ENCODE measurements at places on chromosomes 3 and 15.

DNA sequence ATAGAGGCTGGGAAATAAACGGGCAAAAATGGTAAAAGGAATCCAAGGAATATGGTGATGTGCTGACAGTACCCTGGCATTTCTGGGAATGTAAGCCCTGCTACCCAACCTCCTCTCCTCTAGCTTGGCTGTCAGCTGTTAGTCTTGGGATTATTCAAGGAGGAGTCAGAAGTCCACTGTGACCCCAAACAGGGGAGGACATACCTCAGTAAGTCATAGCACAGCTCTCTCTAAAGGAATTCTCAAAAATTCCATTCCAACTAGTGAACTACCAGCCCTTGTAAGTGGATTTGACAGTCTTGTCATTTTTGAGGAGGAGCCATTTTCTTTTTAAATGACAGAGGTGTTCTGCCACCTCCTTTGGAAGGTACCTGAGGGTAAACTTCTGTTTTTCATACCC lies 207.5 kb downstream of the PDCD6IP start:
- no peak for DNase-seq

DNA sequence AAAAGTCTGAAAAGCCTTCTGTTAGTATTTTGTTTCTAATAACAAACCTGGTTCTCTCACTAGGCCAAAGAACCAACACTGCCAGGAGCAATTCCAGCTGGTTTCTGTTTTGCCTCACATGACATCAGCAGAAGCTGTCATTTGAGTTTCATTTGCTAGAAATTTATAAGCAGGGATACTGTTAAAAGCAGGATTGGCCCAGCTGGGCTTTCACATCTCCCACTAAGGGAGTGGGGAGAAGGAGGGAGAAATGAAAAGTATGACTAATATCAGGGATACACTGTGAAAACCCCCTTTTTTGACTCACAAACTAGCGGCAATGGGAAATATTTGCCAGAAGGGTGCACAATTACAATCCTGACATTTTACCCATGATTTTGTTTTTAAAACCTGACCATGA lies 5.3 kb downstream of the CCDC80 start:
- DNase-seq: no peak

GRCh38 chr15:85330901-85331588 lies 49.4 kb upstream of the AKAP13 start:
- peak; percentile 36 for DNase-seq

- DNase-seq: no peak
These were observed 218.6 kb upstream of the LRRFIP2 start for GRCh38 chr3:37392957-37393356.

- DNase-seq: no peak
These were observed 240.8 kb upstream of the KCNMB2 start for GRCh38 chr3:178295292-178295912.

- DNase-seq: no peak
These were observed 169.3 kb upstream of the LRRN1 start for GRCh38 chr3:3629911-3630310.

DNA sequence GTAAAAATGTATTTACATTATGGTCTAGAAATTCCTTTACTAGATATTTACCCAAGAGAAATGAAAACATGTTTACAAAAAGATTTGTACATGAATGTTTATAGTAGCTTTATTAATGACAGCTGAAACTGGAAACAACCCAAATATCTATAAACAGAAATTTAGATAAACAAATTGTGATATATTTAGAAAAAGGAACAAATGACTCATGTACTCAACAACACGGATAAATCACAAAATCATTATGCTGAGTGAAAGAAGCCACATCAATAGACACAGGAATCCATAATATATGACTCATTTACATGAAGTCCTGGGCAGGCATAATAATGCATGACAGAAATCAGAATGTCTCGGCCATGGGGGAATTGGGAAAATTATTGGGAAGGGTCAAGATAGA lies 1020.2 kb downstream of the SQOR start:
- DNase-seq: no peak

GRCh38 chr15:89359471-89360293 lies 25.1 kb upstream of the POLG start:
- DNase-seq: no peak

GRCh38 chr3:112484352-112484751 lies 14.9 kb downstream of the BTLA start:
- no peak for DNase-seq

- DNase-seq: no peak
These were observed 63.9 kb downstream of the CGNL1 start for GRCh38 chr15:57440167-57440566.

DNA sequence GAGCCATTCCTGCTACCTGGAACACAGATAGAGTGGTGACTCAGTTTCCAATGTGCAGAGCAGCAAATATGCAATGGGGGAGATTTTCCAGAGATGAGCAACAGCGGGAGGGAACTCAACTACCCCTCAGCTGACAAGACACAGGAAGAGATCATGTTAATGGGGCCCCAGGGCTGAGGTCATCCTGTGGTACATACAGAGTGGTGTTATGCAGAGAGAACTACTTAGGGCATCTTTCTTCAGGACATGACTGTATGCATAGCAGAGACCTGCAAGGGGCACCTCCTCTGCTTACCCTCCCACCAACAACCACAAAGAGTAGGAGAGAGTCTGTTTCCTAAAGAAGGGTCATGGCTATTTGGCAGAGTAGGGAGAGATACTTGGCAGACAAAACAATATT lies 6.8 kb upstream of the TBC1D5 start:
- DNase-seq: no peak

DNA sequence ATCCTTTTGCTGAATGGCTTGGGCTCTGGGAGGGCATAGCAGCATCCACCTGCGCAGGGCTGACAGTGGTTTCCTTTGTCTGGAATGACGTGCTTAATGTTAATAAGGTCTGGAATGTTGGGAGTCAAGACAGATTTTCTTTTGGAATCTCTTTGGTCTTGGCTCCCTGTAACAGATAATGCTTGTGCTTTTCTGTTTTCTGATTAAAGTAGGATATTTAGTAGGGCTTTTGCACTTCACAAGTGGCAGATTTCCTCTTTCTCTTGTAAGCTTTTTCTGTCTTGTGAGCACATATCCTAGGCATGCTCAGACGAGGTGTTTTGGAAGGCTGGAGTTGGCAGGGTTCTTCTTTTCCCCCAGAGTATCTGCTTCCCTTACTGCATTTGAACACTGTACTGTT lies 189.6 kb downstream of the GHSR start:
- no peak for DNase-seq

DNA sequence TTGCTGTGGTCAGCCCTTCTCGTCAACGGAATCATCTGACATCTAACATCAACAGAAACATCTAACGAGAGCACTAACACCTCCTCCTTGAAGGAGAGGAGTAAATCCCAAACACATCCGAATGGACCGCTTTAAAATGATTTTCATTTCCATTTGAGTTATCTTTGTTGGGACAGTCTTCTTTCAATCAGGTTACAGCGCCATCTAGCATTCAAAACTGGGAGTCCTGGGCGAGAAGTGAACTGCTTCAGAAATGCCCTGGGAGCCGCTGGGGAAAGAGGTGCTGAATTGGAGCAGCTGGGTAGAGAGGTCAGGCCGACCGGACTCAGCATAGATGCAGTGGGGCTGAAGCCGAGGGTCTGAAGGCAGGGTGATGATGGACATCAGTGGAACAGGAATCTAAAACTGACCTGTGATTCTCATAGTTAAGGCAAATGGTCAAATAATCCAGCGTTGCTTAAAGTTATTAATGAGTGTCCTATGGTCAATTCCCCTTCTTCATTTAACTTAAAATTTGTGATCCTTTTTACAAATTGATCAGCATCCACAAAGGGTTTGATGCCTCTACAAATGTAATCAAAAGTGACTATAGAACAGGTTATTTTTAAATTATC lies 170.0 kb upstream of the NDN start:
- DNase-seq: no peak

DNA sequence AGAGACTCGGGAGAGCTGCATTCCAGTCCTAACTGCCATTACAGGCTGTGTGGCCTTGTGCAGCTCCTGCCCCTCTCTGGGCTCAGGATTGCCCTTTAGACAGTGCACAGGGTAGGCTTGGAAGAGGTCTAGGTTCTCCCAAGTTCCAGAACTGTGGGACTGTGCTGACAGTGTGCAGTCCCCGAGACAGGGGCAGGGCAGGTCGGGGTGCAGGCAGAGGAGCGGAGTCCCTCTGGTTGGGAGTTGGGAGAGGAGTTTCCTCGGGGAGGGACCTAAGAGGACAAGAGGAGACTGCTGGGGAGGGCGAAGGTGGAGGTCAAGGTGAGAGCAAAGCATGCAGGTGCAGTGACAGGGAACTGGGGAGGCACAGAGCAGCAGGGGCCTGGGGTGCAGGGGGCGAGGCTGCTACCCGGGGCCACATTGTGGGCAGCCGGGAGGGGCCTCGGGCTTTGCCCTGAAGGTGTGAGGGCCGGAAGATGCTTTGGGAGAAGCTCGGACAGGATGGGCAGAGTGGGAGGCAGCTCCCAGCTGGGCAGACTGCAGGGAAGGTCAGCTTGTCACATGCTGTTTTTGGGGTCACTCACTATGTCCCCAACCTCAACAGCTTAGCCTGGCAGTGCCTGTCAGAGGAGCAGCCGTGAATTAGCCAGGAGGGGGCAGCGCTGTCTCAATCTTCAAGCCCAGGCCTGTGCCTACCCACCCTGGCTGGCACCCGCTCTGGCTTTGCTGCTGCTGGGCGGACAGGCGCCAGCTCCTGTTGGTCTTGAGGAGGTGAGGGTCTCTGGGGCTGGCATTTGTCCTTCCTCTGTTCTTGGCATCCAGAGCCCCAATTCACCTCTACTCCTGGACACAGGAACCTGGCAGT lies 15.4 kb upstream of the CSPG4 start:
- DNase-seq: peak; percentile 69
